ENCODE measurements at places on chromosomes 16 and 17.

DNA sequence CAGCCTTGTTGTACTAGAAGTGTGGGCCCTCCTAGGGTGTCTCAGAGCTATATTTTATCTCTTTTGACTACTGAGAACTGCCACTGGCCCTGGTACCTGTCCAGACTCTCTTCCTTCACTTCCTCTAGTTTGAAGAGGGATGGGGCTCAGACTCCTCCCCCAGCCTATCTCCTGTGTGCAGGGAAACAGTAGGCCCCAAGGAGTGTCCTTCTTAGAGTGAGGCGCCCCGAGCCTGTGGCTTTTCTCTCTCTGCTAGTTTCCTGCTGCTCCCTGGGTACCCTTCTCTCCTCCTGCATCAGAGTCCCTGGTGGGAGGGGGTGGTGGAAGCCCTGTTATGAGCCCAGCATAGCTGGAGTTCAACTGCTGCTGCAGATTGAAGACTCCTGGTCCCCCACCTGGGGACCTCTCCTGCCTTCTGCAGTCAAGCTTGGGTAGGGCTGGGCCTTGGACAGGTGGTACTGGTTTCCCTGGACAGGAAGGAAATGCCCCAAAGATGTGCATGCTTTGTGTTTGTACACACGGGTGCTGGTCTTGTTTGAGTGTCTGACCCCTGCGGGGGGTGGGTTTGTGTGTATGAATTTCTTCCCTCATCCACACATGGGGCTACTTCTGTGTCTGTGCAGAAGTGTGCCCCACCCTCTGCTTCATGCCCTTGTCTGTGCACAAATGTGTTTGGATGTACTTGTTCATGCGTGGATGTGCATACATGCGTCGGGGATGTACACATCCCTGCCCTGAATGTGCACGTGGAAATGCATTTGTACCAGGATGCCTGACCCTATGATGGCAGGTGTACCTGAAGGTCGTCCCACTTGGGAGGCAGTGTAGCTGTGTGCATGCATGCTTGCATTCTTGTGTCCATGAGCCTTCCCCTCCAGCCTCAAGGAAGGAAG lies 6.9 kb downstream of the RARA start:
- DNase-seq, result no peak

- DNase-seq, result no peak
Measured at GRCh38 chr16:49055824-49056545, 225.7 kb downstream of the CBLN1 start.

DNA sequence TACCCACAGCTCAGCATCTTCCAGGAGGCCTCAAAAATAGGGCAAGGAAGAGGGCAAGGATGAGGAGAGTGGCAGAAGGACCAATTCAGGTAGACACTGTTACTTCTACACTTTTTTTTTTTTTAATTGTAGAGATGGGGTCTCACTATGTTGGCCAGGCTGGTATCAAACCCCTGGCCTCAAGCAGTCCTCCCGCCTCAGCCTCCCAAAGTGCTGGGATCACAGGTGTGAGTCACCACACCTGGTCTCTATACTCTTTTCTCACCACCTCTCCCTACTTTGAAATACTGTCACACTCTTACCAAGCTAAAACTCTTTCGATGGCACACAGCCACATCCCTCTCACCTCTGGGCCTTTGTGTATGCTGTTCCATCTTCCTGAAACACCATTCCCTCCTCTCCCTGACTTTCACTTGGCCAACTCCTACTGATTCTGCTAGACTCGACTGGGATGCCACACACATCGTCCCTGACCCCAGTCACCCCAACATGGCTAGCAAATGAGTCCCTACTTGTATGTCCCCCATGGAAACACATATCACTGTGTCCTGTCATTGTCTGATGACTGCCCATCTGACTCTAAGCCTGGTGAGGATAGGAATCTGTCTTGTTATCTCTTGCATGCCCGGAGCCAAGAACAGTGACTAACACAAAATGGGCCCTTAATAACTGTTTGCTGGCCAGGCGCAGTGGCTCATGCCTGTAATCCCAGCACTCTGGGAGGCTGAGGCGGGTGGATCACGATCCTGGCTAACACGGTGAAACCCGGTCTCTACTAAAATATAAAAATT lies 7.2 kb upstream of the SLC43A2 start:
- no peak for DNase-seq

GRCh38 chr17:7046127-7046724 lies 2.3 kb upstream of the SLC16A11 start:
- no peak for DNase-seq

DNA sequence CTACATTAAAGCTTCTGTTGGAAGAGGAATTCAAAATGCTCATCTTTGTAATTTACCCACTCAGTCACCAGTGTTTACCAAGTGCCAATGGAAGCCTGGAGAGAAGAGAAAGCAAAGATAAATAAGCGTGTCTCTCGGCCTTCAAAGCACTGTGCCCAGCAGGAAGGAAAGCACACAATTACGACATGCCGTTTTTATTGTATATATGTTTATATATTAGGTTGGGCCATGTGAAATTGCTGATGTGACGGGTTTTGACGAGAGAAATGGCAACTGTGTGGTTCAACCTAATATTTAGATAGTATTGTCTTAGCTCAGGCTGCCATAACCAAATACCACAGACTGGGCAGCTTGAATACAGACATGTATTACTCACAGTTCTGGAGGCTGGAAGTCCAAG lies 79.3 kb upstream of the HSBP1 start:
- DNase-seq, result no peak

GRCh38 chr17:10785295-10785694 lies 18.6 kb downstream of the TMEM238L start:
- no peak for DNase-seq

DNA sequence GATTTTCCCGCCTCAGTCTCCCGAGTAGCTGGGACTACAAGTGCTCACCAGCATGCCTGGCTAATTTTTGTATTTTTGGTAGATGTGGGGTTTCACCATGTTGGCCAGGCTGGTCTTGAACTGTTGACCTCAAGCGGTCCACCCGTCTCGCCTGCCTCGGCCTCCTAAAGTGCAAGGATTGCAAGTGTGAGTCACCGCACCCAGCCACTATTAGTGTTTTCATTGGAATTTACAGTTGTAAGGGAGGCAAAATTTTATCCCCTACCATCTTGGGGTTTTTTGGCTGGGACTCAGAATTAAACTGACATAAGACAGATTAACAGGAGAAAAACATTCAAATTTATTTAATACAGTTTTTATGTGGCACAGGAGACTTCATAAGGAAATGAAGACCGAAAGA lies 12.3 kb upstream of the MYCBPAP start:
- DNase-seq, result no peak

GRCh38 chr17:74768069-74768762 lies 7.9 kb downstream of the NAT9 start:
- DNase-seq, result no peak

DNA sequence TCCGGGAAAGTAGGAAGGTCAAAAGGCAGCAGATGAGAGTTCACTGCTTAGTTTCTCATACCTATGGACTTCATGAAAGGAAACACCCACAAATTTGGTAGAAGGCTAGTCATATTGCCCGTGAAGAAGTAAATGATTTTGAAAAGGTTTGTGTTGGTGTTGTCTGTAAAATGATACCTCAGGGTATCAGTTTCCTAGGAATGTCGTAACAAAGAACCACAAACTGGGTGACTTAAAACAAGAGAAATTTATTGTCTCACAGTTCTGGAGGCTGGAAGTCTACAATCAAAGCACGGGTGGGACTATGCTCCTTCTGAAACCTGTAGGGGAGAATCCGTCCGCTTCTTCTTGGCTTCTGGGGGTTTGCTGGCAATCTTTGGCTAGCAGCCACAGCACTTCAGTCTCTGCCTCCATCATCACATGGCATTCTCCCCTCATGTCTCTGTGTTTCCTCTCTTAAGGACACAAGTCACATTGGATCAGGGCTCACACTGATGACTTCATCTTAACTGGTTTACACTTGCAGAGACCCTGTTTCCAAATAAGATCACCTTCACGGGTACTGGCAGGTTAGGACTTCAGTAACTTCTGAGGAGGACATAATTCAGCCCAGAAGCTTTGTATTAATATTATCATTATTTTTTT lies 2.0 kb upstream of the NAE1 start:
- no peak for DNase-seq

DNA sequence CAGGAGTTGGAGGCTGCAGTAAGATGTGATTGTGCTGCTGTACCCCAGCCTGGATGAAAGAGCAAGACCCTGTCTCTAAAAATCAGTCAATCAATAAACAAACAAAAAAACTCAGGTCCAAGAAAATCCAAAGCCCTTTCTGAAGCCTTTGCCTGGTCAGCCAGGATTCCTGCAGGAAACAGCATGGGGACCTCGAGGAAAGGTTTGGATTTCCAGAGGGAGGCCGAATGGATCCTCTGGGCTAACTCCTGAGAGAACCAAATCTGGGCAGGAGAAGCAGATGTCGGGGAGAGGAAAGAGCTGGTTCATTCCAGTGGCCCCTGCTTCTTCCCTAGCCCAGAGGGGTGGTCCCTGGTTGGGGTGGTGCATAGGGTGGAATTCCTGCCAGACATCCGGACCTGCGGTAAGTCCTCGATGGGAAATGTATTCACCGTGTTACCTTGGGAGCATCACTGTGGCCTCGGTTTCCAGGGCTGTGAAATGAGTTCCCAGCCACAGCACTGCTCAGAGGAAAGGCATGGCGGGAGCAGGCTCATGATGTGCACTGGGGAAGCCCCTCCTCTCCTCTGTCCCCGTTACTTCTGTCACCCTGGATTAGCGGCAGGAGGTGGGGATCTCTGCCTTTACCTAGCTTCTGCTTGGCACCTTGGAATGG lies 75.1 kb downstream of the CYLD start:
- DNase-seq, result no peak

DNA sequence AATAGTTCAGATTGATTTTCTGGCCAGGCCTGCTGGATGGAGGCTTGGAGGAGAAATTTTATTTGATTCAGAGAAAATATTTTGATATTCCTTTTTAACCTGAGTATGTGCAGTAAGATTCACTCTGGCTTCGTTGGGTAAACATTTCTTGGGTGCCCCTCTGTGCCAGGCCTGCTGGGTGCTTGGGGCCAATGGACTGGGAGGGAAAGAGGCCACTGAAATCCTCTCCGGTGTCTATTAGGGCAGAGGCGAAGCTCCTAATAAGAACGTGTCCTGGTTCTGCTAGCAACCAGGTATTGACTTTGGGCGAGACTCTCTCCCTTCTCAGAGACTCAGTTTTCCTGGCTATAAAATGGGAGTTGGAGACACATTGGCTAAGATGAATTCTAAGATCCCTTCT lies 122.5 kb downstream of the CYLD start:
- no peak for DNase-seq

GRCh38 chr17:65156185-65156834 lies 19.1 kb downstream of the RGS9 start:
- no peak for DNase-seq

GRCh38 chr16:3101018-3101840 lies 2.1 kb upstream of the ZSCAN10 start:
- DNase-seq, result no peak

DNA sequence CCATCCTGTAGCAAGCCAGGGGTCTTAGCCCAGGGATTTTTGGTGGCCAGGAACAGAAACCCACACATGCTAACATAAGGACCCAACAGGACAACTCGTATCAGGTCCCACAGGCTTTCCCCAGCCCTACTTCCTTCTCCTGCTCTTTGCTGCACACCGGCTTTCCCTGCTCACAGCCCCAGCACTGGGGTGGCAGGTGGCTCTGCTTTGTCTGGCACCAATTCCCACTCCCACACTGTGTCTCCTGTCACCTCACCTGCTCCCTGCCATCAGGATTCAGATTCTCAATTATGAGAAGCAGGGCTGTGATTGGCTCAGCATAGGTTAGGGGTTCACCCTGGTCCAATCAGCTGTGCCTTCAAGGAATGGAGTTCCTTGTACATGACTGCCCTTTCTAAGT lies 94.1 kb downstream of the TMEM132E start:
- DNase-seq, result no peak

DNA sequence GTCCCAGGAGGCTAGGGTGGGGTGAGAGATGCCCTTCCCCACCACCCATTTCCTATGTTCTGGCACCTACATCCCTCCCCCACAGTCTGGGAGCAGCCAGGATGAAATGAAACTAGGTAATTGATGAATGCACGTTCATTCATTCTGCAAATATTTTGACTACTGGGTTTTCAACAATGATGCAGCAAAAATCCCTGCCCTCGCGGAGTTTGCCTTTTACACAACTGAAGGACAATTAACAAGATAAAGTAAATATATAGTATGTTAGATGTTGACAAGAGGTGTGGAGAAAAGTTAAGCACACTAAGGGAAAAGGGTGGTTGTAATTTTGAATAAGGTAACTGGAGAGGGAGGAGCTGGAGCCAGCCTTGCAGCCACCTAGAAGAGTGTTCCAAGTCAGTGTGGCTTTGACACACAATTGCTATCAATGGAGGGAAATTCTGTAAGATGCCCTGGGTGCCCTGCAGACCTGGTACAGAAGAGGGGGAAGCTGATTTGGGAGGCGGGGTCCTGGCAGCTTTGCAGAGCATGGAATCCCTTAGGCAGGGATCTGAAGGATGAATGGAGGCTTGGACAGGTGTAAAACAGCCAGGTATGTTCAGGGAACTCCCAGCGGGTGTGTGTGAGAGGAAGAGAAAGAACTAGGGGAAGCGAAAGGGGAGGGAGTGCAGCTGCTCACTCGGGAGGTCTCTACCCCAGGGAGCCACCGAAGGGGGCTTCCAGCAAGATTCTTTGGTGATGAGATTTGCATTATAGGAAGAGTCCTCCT lies 2.5 kb downstream of the TMEM92 start:
- DNase-seq, result no peak

- peak; percentile 72 for DNase-seq
Measured at GRCh38 chr16:19886073-19886941, 1.7 kb upstream of the GPRC5B start.

GRCh38 chr16:47734987-47735594 lies 274.0 kb downstream of the PHKB start:
- DNase-seq, result no peak

DNA sequence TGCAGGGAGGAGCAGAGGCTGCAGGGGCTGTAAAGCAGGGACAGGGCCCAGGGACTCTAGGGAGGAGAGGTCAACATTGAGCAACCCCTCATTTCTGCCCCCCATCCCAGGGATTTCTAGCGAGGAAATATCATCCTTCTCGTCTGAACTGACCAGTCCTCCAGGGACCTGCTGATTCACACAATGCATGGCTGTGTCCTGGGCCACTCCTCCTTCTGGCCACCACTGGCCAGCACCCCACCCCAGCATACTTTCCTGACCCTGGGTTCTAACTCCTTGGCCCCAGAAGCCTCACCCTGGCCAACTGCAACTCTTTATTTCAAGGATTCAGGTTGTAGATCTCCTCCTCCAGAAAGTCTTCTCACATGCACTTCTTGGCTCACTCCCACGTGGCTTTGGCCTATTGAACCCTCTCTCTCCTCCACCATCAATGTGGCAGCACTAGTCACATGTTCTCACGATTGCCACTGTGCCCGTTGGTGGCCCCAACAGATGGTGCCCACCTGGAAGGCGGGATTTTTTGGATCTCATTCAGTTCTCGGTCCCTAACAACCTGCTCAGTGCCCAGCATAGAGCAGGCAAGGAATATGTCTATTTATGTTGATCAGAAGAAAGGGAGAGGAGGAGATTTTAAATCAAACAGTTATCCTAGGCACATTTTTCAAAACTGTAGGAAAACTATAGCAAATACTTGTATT lies 41.5 kb downstream of the CUEDC1 start:
- no peak for DNase-seq

GRCh38 chr16:2500918-2501750 lies 12.6 kb upstream of the ATP6V0C start:
- DNase-seq, result peak; percentile 76
